ENCODE measurements at places on chromosomes 1 and 21.

- peak; percentile 75 for DNase-seq
Measured at GRCh38 chr1:159891275-159892157, 8.4 kb downstream of the CFAP45 start.

DNA sequence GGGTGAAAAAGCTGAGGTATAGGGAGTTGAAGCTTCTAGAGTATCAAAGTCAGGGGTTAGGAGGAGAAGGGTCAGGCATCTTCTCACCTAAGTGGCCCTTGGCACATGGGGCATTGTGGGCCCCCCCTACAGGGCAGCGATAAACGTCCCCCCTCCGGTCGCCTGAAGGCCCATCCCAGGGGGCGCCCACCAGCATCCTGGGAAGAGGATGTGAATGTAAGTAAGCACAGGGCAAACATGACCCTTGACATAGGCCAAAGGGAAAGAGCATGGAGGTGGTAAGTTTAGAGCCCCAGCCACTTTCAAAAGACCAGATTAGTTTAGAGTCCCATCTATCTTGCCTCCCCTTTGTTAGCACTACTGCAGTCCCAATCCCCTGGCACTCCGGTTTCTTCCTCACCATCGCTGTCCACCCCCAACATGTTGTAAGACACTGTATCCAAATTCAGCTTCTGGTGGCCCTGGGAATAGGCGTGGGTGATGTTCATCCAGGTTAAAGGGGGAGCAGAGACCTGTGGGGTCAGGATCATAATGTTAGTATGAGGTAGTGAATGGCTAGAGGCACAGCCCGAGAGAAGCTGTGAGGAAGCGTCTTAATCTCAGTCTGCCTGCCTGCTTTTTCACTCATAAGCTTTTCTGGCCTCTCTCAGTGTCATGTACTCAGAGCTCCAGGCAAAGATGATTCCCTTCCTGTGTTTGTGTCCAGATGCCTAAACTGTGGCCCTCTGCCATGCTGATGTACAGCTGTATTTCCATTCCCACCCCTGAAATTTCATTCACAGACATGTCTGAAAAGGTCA lies 2.7 kb downstream of the ITGA10 start:
- DNase-seq, result no peak

GRCh38 chr1:201678264-201679101 lies 139.6 kb downstream of the NAV1 start:
- DNase-seq, result no peak

- DNase-seq, result no peak
Measured at GRCh38 chr1:229792012-229792975, 166.2 kb downstream of the URB2 start.

DNA sequence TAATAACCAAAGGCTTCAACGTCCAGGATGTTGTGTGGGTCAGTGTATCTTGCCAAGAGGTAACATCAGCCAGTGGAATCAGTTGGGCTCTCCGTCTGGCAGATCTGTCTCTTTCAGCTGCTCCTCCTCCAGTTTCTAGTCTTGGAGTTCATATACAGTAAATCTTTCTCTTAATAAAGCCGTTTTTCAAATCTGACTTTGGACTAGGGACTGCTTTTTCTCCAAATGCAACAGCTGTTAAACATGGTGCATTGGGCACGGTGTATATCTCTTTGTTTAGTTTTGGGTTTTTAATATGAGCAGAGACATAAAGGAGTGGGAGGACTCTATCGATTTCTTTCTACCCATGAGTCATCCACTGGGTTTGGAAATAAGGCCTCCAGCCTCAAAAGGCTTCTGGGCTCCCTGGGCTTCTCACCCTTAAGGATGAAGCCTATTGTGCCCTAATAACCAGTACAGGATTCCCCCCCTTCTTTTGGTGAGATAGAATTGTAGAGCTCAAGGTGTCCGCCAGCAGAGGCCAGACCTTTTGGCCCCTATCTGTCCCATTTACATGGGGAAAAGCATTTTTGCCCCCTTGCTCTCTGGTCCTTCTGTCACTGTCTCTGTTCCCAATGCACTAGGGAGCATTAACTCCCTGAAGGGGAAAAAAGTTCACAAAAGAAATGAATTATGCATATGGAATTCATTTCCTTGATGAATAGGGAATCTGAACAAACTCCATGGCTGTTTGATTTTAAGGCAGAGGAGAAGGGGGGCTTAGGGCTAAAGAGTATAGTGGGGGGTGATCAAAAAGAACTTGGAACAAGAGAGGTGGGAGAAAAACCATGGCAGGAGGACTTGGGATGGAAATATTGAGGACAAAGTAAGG lies 86.0 kb downstream of the PBX1 start:
- peak; percentile 10 for DNase-seq

- no peak for DNase-seq
Measured at GRCh38 chr1:247056071-247056470, 22.5 kb downstream of the ZNF670 start.

GRCh38 chr1:177340601-177341067 lies 169.9 kb downstream of the BRINP2 start:
- no peak for DNase-seq

GRCh38 chr1:185696422-185697150 lies 37.6 kb upstream of the HMCN1 start:
- DNase-seq, result no peak

DNA sequence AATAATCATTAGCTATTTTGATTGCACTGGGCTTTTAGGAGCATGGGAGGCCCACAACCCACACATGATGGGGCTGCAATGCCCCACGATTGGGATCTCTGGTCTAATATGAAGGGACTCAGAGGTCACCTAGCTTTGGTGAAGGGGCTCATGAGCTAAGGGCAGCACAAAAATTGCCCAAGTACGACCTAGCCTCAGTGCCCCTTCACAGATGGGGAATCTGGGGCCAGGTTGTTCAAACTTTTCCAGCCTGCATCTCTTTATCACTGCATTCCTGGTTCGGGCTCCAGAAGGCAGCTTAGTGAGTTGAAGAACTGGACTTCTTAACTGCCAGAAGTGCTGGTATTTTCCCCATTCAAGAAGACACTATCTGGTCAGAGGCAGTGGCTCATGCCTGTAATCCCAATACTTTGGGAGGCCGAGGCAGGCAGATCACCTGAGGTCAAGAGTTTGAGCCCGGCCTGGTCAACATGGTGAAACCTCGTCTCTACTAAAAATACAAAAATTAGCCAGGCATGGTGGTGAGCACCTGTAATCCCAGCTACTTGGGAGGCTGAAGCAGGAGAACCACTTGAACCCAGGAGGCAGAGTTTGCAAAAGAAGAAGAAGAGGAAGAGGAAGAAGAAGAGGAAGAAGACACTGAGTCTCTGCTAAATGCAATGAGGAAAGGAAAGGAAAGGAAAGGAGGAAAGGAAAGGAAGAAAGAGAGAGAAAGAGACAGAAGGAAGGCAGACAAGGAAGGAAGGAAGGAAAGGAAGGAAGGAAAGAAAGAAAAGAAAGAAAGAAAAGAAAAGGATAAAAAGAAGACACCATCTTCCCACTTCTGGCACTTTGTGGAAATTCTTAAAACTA lies 258.5 kb upstream of the IRF2BP2 start:
- DNase-seq, result no peak

DNA sequence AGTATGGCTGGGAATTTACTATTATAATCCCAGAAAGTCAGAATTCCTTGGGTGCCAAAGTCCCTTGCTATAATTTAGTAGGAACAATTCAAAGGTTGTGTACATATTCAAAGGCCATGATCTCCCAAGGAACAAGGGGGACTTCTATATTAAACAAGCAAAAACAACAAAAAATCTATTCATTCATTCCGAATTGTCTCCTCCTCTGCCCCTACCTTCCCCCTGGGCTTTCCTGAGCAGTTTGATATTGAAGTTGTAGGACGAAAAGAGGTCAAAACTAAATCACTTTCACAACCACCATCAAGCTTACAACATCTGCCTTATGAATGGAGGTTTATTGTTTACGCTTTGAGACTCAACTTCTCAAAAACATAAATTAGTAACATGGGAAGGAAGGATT lies 35.3 kb upstream of the SOD1 start:
- DNase-seq, result no peak

DNA sequence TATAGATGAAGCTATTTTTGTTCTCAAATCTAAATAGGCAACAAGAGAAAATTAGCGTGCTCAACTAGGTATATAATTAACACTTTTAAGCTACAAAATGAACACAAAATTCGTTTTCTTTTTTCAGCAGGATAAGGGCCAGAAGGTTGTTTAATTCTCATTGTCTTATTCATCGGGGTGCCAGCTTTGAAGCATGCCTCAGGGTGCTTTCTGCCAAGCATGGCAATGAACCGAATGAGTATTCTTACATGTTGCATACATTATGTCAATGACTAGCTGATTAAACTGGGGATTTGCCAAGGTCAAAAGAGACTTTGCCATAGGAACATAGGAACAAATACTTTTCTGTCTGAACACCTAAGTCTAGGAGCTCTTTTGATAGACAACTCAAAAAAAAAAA lies 102.0 kb upstream of the MAP1LC3C start:
- no peak for DNase-seq

- no peak for DNase-seq
Measured at GRCh38 chr1:116226017-116226416, 114.8 kb downstream of the MAB21L3 start.

GRCh38 chr1:84508510-84508909 lies 2.1 kb upstream of the GNG5 start:
- no peak for DNase-seq

GRCh38 chr21:44408226-44408625 lies 47.1 kb upstream of the LRRC3 start:
- DNase-seq, result no peak

DNA sequence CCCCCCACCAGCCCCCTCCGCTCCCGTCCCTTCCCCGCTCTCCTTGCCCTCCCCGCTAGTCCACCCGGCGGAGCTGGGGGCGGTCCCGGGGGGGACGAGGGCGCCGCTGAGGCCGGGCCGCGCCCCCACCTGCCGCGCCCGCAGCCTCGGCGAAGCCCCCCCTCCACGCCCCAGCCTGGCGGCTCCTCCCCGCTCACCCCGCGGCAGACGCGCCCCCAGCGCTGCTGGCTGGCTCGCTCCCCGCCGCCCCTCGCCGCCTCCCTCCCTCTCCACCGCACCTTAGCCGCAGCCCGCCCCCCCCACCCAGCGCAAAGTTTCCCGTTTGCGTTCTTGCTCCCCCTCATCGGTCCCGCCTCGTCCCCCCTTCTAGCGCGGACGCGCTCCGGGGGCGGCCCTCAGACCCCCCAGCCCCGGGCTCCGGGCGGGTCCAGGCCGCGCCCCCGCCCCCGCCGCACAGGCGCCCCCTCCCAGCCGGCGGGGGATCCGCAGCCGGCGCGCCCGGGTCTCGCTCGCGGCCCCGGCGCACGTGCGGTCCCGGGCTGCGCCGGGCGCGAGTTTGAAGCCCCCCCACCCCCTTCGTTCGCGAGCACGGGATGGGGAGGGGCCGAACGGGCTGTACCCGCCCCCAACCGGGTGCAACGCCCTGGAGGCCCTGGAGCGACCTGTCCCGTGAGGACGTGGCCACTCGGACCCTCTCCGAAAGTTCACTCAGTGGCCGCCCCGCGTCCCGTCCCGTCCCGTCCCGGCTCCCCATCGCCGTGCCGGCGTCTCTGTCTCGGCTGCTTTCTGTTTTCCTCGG lies 623 bp downstream of the PTPRF start:
- no peak for DNase-seq

DNA sequence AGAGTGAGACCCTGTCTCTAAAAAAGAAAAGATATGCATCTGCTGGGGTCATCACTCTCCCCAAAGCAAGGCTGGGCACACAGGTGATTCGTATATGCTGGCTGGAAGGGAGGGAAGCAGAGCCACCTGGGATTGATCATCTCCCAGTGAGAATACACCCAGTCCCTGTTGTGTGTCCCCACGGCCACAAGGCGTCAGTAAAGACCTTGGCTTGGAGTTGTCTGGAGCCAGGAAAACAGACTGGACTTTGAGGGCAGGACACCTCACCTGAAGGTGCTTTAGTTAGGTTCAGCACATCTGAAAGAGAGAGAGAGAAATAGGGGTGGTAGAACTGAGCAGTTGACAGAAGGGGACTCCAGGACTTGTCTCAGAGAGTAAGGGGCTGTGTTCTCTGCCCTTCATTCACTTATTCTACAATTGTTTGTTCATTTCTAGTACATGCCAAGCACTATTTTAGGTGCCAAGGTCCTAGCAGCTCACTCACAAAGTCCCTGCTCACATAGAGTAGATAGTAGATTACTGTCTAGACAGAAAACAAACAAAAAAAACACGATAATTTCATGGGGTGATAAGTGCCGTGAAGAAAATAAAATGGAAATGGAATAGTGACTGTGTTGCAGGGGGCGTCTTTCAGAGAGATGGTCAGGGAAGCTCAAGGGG lies 13.5 kb downstream of the CITED4 start:
- DNase-seq, result peak; percentile 64
